ENCODE measurements at places on chromosomes 5 and 9.

DNA sequence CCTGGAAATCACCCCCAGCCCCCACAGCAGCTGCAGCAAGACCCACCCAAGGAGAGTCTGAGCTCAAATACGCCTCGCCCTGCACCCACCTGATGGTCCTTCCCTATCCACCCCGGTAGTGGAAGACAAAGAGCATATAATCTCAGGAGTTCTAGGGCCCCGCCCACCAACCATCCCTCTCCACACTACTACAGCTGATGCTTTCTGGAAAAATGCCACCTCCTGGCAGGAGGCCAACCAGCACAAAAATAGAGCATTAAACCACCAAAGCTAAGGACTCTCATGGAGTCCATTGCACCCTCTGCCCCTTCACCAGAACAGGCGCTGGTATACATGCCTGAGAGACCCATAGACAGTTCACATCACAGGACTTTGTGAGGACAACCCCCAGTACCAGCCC is 22.5 kb upstream of the NIPSNAP3A start:
- DNase-seq = no peak

DNA sequence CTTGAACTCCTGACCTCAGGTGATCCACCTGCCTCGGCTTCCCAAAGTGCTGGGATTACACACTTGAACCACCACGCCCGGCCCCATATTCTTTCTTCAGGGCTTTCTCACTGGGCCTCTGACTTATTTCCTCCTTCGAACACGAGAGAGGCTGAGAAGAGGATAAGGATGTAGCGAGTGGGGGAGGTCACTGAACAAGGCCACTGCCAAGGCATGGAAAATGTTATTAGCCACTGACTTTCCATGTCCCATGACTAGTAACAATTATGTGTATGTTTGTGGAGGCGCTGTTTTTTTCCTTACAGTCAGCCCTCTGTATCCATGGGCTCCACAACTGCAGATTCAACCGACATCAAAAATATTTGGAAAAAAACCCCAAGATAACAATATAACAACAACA is 12.3 kb upstream of the FCHSD1 start:
- DNase-seq = no peak

DNA sequence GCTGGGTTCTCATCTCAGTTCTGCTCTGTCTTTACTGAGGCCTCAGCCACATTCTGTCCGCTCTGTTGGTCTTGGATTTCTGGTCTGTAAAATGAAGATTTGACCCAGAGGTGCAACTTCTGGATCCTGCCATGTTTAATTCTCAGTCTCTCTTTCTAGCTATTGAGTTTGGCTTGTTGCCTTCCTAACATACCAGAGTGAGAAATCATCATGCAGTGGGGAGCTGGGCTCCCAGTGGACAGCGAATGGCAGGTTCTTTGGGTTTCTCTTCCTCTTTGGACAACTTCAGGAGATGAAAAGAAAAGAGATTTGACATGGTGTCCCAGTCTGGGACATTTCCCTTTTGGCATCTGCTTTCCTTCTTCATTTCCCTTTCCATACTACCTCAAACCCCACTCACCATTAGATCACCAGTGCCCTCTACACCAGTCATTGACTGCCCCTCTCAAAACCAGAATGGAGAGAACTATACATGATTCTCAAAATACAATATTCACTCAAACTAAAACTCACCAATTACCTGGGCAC is 334.7 kb downstream of the ACTL7B start:
- no peak for DNase-seq

GRCh38 chr9:31702957-31703356 is 681.5 kb upstream of the ACO1 start:
- DNase-seq = no peak

DNA sequence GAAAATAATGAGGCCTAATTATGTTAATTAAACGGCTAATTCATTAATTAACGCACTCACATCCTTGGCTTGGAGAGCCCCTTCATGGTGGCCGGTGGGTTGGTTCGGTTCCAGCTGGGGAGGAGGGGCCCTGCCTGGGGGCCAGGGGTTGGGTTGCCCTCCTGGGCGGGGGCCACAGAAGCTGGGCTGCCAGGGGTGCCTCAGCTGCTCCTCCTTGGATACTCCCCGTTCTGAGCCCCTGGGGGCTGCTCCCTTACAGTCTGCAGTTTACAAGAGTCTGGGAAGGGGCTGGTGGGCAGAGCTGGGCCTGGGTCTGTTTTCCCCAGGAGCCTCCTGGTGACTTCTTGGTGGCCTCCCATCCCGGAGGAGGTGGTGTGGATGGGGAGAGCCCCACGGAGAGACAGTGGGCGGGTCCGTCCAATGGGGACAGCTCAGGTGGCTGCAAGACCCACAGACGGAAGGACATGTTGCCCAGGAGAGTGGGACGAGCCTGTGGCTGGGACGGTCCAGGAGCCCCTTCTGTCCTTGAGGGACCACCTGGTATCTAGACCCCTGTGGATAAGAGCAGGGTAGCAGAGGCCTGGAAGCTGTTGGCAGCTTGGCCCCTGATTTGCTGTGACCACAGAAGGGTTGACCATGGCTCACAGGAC is 277.5 kb downstream of the PBX3 start:
- no peak for DNase-seq

DNA sequence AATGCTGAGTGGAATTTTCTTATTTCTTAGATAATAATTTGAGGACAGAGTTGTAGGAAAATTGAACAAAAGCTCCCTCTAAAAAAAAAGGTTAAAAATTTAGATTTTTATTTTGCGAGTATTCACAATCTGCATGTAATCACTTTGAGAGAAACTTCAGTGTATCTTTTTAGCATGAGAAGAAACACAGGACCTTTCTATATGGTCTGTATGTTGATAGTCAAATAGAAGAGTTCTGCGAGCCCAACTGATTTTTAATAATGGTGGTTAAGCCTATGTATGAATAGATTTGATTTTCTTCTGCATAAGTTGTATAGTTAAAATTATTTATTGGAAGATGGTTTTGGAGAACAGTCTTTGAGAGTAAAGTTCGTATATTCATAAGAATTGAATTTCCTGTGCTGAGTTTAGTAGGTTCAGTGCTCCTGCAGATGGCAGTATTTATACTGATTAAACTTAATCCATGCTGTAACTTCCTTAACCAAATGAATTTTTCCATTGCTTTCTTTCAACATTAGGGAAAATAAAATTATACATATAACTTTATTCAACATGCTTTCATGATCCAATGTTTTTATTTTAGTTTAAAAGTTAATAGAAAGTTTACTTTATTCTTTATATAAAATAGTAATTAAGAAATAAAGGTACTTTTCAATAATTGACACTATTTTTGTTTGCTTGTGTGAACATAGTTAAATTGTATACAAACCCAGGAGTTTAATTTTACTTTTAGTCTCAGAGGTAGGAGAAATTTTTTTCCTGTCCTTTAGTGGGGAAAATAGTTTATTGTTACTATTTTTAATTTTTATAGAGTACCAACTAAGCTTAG is 19.6 kb downstream of the TCERG1 start:
- no peak for DNase-seq

- no peak for DNase-seq
These were observed 71.4 kb downstream of the RFK start for GRCh38 chr9:76322810-76323209.

DNA sequence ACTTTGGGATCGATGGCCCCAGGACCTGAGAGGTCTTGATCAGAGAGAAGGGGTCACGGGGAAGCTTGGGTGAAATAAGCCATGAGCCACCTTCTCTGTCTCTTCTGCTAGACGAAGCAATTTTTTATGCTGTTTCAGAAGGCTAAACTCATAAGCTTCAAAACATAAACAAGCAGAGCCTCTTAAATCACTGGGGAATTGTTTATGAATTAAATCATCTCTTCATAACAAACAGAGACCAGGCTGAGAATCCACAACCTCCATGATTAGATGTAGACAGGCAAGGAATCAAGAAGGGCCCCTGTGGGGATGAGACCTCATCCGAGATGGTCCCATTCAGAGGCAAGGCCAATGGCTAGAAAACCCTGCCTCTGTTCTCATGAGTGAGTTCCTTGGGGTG is 21.7 kb upstream of the TCOF1 start:
- no peak for DNase-seq

DNA sequence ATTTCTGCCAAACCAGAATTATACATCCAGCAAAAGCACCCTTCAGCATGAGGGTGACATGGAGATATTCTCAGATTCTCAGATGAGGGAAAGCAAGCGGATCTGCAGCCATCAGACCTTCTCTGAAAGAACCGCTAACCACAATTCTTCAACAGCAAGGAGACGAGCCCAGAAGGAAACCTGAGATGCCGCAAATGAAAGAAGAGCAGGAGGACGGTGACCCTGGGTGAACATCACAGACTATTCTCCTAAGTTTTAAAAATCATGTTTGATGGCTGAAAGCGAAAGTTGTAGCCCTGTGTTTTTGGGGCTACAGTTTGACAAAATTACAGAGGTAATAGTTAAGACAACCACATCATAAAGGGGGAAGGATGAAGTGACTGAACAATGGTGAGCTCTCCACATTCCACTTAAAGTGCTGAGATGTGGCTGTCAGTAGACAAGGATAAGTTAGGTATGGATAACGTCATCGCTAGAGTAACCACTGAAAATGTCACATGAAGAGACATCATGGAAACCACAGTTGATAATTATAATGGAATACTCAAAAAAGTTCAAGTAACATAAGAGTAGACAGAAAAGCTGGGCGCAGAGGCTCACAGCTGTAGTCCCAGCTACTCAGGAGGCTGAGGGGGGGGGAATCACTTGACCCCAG is 31.5 kb upstream of the NSMF start:
- DNase-seq = no peak

GRCh38 chr5:13601112-13601511 is 343.4 kb downstream of the DNAH5 start:
- no peak for DNase-seq

- no peak for DNase-seq
These were observed 58.6 kb downstream of the SLIT3 start for GRCh38 chr5:169242175-169242848.

- no peak for DNase-seq
These were observed 243.1 kb upstream of the RFX3 start for GRCh38 chr9:3768712-3769457.

GRCh38 chr5:32506799-32507198 is 62.3 kb upstream of the ZFR start:
- no peak for DNase-seq

- peak; percentile 98 for DNase-seq
These were observed 31.6 kb downstream of the ANXA2R start for GRCh38 chr5:43008363-43009153.

GRCh38 chr9:124721109-124721906 is 49.8 kb downstream of the NR6A1 start:
- DNase-seq = no peak

DNA sequence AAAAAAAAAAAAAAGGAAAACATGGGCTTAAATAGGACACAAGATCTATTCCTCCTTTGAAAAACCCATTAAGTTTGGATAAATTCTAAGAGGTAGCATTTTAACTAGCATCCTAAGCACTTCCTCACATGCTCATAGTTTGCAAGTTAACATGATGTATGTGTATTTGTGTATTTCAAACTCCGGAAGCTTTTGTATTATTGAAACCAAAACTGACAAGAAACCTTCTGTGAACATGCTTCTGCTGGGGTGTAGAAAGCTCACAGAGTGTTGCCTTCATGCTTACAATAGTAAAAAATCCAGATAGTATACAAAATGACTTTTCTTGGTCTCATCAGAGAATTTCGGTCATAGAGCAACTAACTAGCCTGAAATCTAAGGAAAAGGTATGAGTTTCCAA is 103.8 kb downstream of the SH3GL2 start:
- no peak for DNase-seq

- no peak for DNase-seq
These were observed at the start of gene ZDHHC11 for GRCh38 chr5:850511-851006. Gene ZDHHC11 (minus strand): TSS chr5:850986. CDS start chr5:850602, 384 bp downstream.

GRCh38 chr5:73442996-73443627 is 5.5 kb downstream of the FOXD1 start:
- no peak for DNase-seq

GRCh38 chr9:95458666-95459065 is 58.1 kb downstream of the PTCH1 start:
- DNase-seq = no peak

DNA sequence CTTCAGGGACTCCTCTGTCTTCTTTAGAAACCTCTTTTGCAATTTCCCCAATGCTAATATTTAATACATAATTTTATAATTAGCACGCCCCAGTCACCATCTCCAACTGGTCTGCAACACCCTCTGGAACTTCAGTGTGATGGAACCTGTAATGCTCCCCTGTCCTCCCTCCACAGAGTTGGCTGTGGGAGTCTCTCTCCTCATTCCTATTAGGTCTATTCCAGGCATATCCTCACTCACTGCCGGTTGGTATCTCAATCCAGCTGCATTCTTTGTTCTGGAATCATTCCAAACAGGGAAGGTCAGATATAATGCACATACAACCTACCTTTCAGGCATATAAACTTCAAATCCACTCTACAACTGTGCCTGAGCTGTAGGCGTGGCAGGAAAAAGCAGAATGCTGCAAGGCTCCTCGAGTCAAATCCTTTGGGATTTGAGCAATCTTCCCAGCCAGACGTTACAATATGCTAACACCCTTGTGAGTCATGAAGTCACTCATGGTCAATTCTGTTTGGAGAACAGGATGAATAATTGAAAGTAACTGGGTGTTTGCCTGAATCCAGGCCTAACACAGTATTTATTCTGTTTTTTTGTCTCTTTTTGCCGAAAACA is 293.8 kb downstream of the CWC27 start:
- no peak for DNase-seq

GRCh38 chr9:15268782-15269181 is 38.2 kb downstream of the TTC39B start:
- no peak for DNase-seq

- DNase-seq = no peak
These were observed 245.5 kb downstream of the SMARCA2 start for GRCh38 chr9:2260417-2261306.

All from NCI-H1930 (cell line).